ENCODE measurements at places on chromosomes 7 and 10. TPM values are rescaled to one million over a fixed set of nuclear protein-coding genes. Genes with fewer than 3 reads are reported as not detected.

Gene HOXA1
- 0.92 TPM for total RNA-seq

Gene LDB3
- 0.05 TPM for total RNA-seq

Gene IQCE
- 12.4 TPM for total RNA-seq

Gene HOXA7
- total RNA-seq = not detected

DNA sequence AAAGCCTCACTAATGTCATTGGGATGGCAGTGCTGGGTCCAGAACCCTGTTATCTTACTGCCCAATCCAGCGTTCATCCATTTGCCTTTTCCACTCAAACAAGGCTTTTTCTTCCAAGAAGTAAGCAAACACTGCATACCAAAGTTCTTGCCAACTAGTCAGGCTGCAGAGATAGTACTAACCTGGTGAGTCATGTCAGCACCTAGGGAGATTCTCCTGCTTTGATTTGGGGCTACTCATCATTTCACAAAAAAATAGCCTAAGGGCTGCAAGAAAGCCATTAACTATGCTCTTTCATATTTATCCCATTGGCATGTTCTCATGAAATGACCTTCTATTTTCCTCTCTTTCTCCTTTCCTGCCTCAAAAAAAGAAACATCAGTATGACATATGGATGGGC, 142.6 kb downstream of the TWIST1 start:
- no peaks in the 10 kb centered on the region for H3K27me3 ChIP-seq
- no peaks in the 10 kb centered on the region for H3K4me1 ChIP-seq
- H3K36me3 ChIP-seq = no peaks in the 10 kb centered on the region
- DNase-seq = no peak

DNA sequence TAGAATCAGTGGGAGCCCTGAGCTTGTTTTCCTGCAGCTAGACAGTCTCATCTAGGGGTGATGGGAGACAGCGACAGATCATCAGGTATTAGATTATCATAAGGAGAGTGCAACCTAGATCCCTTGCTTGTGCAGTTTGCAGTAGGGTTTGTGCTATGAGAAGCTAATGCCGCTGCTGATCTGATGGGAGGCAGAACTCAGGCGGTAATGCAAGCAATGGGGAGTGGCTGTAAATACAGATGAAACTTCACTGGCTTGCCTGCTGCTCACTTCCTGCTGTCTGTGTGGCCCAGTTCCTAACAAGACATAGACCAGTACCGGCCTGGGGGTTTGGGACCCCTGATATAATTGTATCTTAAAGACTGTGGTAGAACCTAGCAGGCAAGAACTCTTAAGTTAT, 17.6 kb downstream of the NRBF2 start:
- no peak overlapping the region for H3K4me3 ChIP-seq
- peaks cover 43% of the 10 kb centered on the region for H3K36me3 ChIP-seq
- H3K27ac ChIP-seq = no peak overlapping the region

DNA sequence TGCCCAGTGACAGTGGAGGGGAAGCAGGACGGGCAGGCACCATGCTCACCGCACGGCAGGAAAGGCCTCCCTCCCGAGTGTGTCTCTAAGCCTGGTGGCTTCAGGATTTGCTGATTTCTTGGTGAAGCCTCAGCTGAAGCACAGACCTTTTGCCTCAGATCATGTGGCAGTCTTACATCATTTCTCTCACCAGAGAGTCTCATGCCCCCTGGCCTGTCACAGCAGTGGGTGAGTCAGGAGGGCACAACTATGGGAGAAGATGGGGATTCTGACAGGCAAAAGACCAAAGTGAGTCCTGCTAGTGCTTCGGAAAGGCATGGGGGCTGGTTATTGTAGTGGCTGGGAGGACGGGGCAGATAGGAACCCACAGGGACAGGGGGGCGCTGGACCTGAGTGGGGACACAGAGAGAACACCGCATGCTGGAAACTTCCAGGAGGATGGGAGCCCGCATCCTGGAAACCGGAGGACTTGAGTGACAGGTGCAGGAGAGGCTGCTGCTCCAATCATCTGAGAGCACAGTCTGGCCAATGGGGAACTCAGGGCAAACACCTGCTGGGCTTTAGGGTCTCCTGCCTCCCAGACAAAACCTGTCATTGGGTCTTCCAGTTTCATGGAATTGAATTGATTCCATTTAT, 166.8 kb downstream of the ADARB2 start:
- no peak overlapping the region for H3K27ac ChIP-seq
- no peak for DNase-seq
- no peak overlapping the region for H3K4me3 ChIP-seq
- no peaks in the 10 kb centered on the region for H3K36me3 ChIP-seq
- H3K27me3 ChIP-seq = no peaks in the 10 kb centered on the region

DNA sequence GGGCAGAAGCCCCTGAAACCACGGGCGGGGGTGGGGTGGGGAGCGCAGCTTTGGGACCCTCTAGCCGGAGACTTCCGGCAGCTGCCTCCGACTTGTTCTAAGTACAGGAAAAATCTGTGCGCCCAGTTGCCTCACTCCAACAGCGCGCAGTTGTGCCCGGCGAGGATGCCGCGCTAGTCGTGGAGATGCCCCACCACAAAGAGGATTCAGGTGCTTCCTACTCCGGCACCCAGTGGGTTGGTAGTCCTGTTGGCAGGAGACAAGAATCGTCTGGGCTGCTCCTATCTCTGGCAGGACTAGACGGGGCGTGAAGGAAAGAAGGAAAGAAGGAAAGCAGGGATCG, 465 bp upstream of the NPY start:
- no peak overlapping the region for H3K27ac ChIP-seq
- H3K27me3 ChIP-seq = peaks cover 47% of the 10 kb centered on the region
- DNase-seq = no peak

DNA sequence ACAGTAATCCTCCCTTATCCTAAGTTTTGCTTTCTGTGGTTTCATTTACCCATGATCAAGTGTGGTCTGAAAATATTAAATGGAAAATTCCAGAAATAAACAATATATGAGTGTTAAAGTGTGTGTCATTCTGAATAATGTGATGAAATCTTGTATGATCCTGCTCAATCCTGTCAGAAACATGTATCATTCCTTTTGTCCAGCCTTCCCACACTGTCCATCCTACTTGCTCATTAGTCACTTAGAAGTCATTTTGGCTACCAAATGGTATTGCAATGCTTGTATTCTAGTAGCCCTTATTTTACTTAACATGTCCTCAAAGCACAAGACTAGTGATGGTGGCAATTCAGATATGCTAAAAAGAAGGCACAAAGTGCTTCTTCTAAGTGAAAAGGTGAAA, 1211.2 kb upstream of the SORCS1 start:
- H3K27me3 ChIP-seq = no peaks in the 10 kb centered on the region
- H3K36me3 ChIP-seq = no peaks in the 10 kb centered on the region
- DNase-seq = no peak
- H3K4me1 ChIP-seq = no peaks in the 10 kb centered on the region
- H3K4me3 ChIP-seq = no peak overlapping the region

GRCh38 chr7:11768263-11768662, 63.7 kb downstream of the THSD7A start:
- H3K36me3 ChIP-seq = no peaks in the 10 kb centered on the region
- H3K4me3 ChIP-seq = no peak overlapping the region
- H3K27me3 ChIP-seq = no peaks in the 10 kb centered on the region
- H3K27ac ChIP-seq = no peak overlapping the region
